ENCODE measurements at places on chromosomes 16 and 17.

GRCh38 chr17:7903154-7904103 is 12.7 kb downstream of the RNF227 start:
- no peak for DNase-seq

GRCh38 chr17:48021934-48022333 is 15.7 kb downstream of the COPZ2 start:
- DNase-seq, result no peak

DNA sequence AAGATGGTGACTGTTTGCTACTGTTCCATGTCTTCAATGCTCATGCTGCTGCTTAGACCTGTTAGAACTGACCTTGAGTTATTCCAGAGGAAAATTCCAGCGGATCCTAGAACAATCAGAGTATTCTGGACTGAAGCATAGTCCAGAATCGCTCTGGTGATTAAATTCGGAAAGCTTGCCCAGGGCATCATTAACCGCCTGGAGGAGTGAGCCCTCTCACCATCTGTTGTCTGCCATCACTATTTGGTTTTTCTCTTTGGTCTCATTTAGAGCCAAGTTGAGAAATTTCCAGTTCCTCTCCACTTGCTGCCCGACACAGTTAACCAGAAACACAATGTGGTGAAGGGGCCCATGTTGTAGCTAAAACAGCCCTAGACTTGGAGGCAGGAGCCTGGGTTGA is 104.1 kb downstream of the BMERB1 start:
- DNase-seq, result no peak

- DNase-seq, result peak; percentile 77
Observed at GRCh38 chr16:17354141-17354601, 116.6 kb downstream of the XYLT1 start.

- no peak for DNase-seq
Observed at GRCh38 chr17:68830313-68830712, 124.9 kb downstream of the ABCA8 start.

DNA sequence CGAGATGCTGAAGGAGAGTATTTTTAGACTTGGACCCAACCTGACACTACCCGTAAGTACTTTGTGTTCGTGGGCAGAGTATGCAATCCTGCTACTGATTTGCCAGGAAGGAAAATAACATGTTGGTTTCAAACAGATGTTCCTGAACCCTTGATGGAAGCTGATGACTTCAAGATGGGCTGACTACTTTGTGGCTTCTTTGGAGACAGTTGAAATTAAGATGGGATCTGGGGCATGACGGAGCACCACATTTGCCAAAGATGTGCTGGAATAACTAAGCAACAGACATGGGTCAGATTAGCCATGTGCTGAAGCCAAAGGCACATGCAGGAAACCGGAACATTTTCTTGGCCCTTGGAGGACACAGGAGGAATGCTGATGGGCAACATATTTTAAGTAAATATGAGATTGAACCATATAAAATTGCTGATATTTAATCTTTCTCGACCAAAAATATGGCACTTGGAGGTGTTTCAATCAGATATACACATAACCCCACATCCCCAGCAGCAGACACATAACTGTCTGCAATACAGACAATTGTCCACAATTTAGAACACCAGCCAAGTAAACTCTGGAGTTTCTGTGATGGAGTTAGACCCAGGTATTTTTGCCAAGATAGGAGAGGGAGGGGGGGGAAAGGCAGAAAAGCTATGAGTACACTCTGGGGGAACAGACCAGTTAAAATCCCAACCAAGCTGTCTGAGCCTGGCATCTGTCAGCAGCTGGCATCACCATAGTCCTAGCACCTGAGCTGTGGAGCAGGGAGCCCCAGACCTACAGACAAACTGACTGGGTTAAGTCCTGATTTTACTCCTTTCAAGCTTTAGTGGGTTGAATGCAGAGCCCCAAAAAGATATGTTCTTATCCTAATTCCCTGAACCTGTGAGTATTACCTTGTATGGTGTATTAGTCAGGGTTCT is 329.4 kb upstream of the CDH5 start:
- DNase-seq, result no peak

- DNase-seq, result no peak
Observed at GRCh38 chr17:70040336-70040735, 34.7 kb upstream of the KCNJ16 start.

GRCh38 chr17:42251115-42251514 is 25.1 kb downstream of the STAT5B start:
- DNase-seq, result no peak

- no peak for DNase-seq
Observed at GRCh38 chr17:79023180-79023705, 726 bp upstream of the C1QTNF1 start.

GRCh38 chr16:28863929-28864793 is 518 bp downstream of the SH2B1 start:
- DNase-seq, result no peak

DNA sequence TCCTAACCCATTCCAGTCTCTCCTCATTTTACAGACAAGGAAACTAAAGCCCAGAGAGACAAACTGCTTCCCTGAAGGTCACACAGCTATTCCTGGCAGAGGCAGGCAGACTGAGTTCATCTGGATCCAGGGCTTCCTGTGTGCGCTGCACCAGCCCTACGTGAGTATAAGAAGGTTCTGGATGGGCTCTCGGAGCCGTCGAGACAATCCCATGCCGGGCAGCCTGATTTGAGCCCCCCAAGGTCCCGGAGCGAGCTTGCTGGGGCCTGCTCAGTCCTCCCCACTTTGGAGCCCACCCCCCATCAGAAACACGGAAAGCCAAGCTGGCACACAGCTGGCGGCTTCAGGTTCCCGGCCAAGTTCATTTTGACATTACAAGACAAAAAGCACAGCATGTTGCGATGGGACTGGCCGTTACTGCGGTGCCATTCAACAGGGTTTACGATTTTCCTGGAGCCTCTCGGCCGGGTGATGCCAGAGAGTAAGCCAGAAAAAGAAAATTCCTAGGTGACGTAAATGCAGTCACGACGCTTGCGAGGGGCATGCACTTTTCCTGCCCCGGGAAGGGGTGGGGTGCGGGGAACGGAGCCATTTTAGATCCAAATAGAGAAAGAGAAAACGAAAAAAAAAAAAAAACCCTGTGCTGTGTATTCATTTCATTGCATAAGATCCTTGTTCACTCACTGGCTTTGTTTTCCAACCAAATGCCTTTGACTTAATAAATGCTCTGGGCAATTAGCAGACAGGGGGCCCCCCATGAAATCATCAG is 167.1 kb upstream of the FOXF1 start:
- no peak for DNase-seq

- no peak for DNase-seq
Observed at GRCh38 chr17:64147110-64148016, 17.4 kb upstream of the ERN1 start.

- no peak for DNase-seq
Observed at GRCh38 chr16:31697744-31698125, 170.0 kb downstream of the AHSP start.

- no peak for DNase-seq
Observed at GRCh38 chr16:49697631-49698452, 158.1 kb downstream of the ZNF423 start.

GRCh38 chr17:18230288-18231141 is 5.1 kb downstream of the LLGL1 start:
- DNase-seq, result no peak

DNA sequence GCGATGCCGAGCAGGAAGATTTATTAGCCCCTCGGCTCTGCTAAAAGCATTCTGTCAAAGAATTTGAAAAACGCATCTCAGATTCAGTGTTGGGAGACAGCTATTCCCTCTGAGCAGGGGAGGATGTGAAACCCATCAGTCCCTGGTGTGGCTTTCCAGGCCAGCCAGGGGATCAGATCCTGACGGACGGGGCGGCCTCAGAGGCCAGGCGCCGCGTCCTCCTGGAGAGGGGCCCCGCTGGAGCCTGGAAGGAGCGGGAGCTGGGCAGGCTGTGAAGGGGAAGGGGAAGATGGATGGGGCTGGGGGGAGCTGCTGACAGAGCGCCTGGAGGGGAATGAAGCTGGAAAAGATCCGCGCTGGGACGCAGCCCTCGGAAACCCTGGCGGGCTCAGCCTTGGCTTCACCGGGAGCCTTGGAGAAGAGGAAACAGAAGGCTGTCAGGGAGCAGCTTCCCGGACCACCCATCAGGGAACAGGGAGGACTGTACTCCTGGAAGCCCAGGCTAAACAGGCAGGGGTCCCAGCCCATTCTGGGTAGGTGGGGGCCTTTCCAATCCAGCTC is 358.0 kb downstream of the C16orf95 start:
- no peak for DNase-seq

DNA sequence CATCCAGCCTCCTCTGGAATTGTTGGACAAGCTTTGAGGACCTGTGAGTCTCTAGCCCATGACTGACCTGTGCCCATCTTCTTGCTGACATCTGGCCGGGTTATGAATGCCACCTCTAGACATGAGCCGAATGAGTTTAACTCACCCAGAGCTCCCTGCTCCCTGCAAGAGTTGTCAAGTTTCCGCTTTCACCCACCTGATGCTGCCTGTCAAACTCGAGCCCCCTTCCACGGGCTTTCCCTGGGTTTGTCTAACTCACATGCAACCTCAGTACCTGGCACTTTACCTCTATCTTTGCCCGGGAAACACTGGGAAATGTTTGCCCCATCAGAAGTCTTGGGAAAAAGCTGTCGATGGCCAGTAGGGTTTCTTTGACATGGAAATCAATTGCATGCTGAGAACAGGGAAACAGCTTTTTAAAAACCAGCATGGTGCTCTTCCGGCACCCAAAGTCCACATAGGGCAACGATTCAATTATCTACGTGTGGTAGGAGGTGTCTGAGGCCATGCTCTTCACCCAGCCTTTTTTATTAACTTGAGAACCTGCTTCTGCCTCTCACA is 33.8 kb upstream of the DNAH17 start:
- DNase-seq, result no peak

GRCh38 chr16:89686520-89687091 is at the start of gene CDK10:
CDK10 (plus strand) TSS chr16:89686689; CDS start chr16:89686711, 22 bp downstream.
- peak; percentile 93 for DNase-seq

GRCh38 chr17:63881935-63882601 is at the start of gene GH2:
GH2 (minus strand) TSS chr17:63881944; CDS start chr17:63881801, 143 bp downstream.
- DNase-seq, result peak; percentile 42

- DNase-seq, result no peak
Observed at GRCh38 chr16:74760007-74760767, 14.4 kb downstream of the FA2H start.

GRCh38 chr17:2241823-2242222 is 61.8 kb downstream of the SMG6 start:
- DNase-seq, result no peak

Measured in SK-N-DZ (cell line).